GM23248 (cell line): ENCODE measurements at places on chromosomes 12 and 14.

DNA sequence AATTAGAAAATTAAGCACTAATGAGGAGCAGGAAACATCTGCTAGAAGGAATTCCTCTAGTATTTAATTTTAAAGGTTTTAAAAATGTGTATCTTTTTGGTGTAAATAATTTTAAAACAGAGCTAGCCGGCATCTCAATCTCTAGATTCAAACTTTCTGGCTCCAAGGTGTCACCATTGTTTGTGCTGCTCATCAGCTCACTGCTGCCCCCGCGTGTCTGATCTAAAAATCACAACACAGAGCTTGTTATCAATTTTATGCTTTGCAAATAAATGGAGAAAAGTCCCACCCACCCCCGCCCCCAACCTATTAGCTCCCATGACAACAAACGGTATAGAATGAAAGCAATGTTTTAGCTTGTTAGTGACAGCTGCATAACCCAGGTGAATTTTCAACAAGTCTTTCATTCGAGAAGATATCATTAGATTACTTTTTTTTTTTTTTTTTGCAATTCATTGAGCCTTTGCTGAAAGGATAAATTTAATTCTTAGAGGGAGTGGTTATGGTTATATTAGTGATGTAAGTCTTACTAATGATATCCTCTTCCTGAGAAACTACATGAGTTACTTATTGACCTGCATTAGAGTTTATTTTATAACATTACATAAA is 11.3 kb upstream of the ABHD12B start:
- peak; percentile 80 for DNase-seq

DNA sequence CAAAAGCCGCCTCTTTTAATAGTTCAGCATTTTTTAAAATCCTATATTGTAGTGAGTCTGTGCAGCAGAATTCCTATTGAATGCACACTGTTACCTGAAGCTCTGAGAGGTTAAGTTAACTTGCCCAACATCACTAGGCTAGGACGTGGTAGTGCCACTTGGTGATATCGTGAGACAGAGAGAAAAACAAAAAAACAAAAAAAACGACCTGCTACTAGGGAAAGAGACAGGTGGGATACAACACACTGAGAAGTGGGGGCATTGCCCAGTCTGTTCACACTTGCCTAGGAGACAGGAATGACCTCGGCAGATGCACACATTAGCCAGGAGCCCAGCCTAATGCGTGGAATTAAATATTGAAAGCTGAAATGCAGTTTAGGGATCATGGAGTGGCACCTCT is 129.7 kb upstream of the CCND2 start:
- DNase-seq = no peak

- no peak for DNase-seq
Measured at GRCh38 chr12:90757957-90758356, 197.0 kb downstream of the CCER1 start.

- no peak for DNase-seq
Measured at GRCh38 chr12:106481246-106481645, 101.6 kb upstream of the RFX4 start.

- no peak for DNase-seq
Measured at GRCh38 chr14:71487449-71487848, 444.8 kb upstream of the RGS6 start.

DNA sequence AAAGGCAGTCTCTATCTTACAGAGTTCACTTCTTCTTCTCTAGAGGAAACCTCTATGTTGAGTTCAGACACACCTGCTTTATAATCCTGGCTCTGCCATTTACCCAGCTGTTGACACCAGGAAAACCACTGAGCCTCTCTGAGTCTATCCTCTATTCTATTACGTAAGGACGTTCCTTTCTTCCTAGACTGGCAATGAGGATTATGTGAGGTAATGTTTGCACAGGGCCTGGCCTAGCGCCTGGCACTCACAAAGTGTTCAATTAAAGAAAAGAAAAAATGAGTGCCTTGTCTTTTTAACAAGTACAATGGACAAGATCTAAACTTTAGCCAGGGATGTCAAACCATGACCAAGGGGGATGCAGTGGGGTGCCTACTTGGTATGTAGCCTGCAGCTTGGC is 641.9 kb upstream of the TBX3 start:
- DNase-seq = peak; percentile 12

GRCh38 chr12:3310271-3311026 is 180.6 kb upstream of the PRMT8 start:
- no peak for DNase-seq
